ENCODE measurements at places on chromosomes 6 and 20. TPM values are rescaled to one million over a fixed set of nuclear protein-coding genes. Genes with fewer than 3 reads are reported as not detected.

The ATP9A gene
- 0.65 TPM for total RNA-seq

DNA sequence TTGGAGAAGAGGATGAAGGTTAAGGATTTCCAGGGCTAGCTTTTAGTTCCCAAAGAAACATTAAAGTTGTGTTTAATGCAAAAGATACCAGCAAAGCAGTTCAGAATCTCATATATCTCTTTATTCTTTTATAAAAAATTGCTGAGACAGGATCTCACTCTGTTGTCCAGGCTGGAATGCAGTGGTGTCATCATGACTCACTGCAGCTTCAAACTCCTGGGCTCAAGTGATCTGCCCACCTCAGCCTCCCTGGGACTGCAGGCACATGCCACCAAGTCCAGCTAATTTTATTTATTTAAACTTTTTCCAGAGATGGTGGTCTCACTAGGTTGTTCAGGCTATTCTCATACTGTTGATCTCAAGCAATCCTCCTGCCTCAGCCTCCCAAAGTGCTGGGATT, 41.1 kb upstream of the CAP2 start:
- H3K27me3 ChIP-seq, result peaks cover 1% of the 10 kb centered on the region
- DNase-seq, result no peak
- no peaks in the 10 kb centered on the region for H3K4me1 ChIP-seq
- no peak overlapping the region for H3K4me3 ChIP-seq

- no peaks in the 10 kb centered on the region for H3K36me3 ChIP-seq
- H3K27me3 ChIP-seq, result no peaks in the 10 kb centered on the region
- no peaks in the 10 kb centered on the region for H3K4me1 ChIP-seq
- no peak overlapping the region for H3K4me3 ChIP-seq
These were observed 26.9 kb downstream of the ADRM1 start for GRCh38 chr20:62329389-62330377.

The KHDC1L gene
- total RNA-seq, result not detected

DNA sequence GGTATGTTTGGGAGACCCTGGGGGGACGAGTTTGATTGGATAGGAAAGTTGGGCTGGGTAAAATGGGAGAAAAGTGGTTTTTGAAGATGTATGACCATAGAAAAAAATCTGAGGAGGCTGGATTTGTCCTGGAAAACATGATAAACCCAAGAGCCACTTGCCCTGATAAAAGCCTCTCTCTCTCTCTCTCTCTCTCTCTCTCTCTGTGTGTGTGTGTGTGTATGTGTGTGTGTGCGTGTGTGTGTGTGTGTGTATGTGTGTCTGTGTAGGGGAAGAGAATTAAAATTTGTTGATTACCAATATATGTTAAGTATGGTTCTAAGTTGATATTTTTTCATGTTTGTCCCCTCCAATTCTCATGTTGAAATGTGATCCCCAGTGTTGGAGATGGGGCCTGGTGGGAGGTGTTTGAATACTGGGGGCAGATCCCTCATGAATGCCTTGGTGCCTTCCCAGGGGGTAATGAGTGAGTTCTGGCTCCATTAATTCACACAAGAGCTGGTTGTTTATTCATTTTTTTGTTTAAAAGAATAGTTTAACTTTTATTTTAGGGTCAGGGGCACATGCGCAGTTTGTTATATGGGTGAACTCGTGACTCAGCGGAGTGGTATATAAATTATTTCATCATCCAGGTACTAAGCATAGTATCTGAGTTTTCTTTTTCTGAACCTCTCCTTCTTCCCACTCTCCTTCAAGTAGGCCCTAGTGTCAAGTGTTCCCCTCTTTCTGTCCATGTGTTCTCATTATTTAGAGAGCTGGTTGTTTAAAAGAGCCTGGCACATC, 208.8 kb downstream of the TFAP2B start:
- no peak for DNase-seq
- H3K4me1 ChIP-seq, result no peaks in the 10 kb centered on the region
- H3K27me3 ChIP-seq, result no peaks in the 10 kb centered on the region
- no peak overlapping the region for H3K27ac ChIP-seq
- H3K36me3 ChIP-seq, result no peaks in the 10 kb centered on the region
- no peak overlapping the region for H3K4me3 ChIP-seq
